ENCODE measurements at places on chromosomes 1 and 21.

GRCh38 chr1:246559310-246559709 is 6.8 kb downstream of the TFB2M start:
- DNase-seq, result no peak

DNA sequence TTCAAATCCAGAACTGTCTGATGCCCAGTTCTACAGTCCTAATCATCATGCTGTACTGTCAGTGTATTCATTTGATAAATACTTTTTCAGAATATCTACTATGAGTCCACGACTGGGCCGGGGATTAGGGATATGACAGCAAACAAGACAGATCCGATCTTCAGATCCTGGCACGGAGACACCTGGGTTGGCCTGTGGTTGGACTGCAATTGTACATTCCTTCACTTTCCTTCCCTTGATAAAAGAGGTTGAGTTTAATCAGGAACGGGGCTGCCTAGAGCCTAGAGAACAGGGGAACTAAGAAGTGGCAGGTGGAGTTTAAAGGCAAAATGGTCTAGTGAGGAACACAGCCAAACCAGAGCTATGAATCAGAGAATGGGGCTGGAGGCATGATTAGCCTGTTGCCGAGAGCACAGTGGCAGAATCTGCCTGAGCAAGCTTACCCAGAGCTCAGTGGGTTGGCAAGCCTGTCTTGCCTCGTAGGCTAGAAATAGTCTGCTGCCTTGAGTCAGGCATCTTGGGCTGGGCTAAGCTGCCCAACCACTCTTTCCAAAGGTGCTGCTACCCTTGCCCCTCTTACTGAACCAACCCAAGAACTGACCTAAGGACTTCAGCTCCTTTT is 38.1 kb upstream of the PTCH2 start:
- DNase-seq, result no peak

- DNase-seq, result no peak
Measured at GRCh38 chr1:92927870-92928269, 33.4 kb downstream of the DIPK1A start.

DNA sequence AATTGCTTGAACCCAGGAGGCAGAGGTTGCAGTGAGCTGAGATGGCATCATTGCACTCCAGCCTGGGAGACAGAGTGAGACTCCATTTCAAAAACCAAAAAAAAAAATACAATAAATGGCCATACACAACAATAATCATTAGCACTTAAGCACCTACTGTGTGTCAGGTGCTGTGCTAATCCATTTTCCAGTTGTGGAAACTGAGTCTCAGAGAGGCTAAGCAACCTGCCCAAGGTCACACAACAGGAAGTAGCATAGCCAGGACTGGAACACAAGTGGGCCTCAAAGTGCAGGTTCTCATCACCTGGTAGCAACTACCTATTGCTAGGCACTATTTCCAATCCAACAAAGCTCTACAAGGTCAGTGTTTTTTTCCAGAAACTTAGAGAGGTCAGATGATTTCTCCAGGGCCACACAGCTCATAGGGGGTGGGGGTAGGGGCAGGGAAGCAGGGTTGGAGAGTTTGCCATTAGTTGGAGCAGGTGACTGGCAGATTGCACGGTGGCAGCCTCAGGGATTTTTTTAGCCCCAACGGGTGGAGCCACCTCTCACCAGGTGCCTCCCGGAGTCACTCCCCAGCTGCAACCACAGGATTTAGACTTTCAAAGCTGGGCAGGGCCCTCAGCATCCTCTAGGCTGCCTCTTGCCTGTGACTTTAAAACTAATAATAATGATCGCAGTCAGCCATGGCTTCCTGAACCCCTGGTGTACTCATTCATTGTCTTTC is 52.5 kb upstream of the ID3 start:
- no peak for DNase-seq

DNA sequence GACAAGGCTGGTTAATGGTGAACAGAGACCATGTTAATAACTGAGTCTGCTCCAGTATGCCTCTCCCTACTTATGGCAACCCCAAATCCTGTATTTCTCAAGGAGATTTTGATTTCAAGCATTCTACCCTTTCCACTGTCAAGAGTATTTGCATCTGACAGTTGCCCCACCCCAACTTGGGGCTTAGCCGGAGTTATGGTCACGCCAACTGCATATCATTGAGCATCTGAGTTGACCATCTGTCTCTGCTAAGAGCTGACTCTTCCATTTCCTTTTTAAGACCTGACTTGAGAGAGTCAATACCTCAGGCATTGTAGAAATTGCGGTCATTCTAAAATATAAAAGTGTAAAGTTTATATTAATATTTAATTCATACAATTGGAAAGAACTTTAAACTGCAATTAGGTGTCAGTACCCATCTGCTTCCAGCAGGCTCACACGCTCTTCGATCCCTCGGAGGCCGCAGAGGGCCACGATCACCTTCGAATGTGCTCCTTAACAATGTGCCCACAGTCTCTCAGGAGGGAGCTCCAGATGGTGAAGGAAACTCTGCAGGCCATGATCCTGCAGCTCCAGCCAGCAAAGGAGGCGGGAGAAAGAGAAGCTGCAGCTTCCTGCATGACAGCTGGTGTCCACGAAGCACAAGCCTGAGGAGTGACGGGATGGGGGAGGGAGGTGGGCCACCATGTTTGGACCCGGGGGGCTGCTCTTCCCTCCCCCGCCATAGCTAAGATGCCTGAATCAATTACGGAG is 409.8 kb downstream of the DISC1 start:
- DNase-seq, result no peak

- DNase-seq, result no peak
Measured at GRCh38 chr1:1161078-1161682, 12.5 kb upstream of the TTLL10 start.

DNA sequence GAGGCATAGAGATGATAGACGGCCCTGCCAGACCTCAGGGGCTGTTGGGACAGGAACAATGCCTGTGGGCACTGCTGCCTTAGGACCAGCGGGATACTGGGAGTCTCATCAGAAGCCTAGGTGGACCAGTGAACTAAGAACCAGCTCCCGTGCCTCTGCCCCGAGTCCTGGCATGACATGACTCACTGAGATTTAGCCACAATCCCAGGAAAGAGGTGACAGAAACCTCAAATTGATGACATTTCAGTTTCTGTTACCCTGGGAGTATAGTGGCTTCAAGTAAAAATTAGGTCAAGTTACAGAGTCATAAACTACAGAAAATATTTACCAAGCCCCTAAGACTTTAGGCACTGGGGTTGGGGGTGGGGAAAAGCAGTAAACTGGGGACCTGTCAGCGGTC is 74.6 kb upstream of the GADD45A start:
- no peak for DNase-seq

DNA sequence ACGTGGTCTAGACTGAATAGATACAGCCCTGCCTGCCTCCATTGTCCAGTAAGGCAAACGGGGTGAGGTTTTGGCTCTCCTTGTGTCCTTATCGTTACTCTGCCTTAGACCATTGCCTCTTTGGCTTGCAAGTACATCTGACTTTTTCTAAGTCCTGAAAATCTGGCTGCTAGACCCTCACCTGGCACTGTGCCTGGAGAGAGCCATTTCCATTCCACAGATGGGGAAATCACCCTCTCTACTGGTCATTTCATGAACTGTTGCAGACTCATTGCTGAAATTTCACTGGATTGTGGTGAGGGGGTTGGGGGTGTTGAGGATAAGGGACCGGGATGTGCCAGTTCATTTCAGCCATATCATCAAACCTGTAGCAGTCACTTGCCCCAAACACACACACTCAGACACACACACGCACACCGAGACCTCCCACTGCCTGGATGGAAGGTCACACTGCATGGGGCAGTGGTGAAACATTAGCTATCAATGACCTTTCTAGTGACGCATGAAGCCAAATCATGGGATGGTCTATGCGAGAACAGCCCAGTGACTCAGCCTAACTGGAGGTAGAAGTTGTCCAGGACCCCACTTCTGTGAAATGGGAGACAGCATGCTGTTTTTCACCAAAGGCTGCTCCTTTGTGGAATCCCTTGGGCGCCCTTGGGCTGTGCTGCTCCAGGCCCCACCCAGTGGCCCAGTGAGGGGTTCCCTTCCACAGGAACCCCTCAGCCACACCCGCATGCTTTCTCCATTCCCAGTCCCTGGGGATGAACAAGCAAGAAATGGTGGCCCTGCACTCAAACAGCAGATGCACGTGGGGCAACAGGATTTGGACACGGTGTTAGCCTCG is 34.9 kb upstream of the VASH2 start:
- no peak for DNase-seq

GRCh38 chr1:32438136-32438535 is 26.7 kb upstream of the ZBTB8B start:
- DNase-seq, result no peak

DNA sequence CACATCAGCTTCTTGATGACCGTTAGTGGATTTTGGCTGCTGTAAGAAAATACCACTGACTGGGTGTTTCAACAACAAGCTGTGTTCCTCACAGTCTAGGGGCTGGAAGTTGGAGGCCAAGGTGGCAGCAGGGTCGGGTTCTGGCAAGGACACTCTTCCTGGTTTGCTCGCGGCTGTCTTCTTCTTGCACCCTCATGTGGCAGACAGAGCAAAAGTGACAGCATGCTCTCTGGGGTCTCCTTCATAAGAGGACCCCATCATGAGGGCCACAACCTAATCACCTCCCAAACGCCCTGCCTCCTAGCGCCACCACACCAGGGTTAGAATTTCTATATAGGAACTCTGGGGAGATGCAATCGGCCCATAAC is 18.6 kb upstream of the TSPEAR start:
- DNase-seq, result no peak

GRCh38 chr21:40863839-40864238 is 16.9 kb upstream of the DSCAM start:
- no peak for DNase-seq

GRCh38 chr1:227961651-227962466 is 14.1 kb upstream of the WNT9A start:
- no peak for DNase-seq
